ENCODE measurements at places on chromosomes 6 and 20. TPM values are rescaled to one million over a fixed set of nuclear protein-coding genes. Genes with fewer than 3 reads are reported as not detected.

Gene SLCO4A1
- 12.3 TPM for total RNA-seq

DNA sequence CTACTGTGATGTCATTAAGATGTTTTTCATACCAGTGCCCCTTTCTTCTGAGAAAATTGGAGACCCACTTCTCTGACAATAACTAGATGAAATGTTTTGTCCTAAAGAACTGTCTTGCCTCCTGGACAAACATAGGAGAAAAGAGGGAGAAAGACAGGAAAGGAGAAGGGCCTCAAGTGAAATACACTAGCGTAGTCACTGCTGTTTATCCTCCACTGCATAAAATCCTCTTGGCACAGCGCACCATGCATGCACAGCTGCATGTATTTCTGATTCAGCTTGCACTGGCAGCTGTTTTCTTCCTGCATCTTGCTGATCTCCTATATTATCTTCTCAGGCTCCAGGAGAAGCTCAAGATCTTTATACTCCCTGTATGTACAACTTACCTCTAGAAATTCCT lies 158.0 kb upstream of the BMP5 start:
- DNase-seq: no peak

- no peak for DNase-seq
Observed at GRCh38 chr6:156191895-156192294, 585.3 kb upstream of the ARID1B start.

GRCh38 chr6:282867-283416 lies 9.3 kb upstream of the DUSP22 start:
- no peak for DNase-seq

DNA sequence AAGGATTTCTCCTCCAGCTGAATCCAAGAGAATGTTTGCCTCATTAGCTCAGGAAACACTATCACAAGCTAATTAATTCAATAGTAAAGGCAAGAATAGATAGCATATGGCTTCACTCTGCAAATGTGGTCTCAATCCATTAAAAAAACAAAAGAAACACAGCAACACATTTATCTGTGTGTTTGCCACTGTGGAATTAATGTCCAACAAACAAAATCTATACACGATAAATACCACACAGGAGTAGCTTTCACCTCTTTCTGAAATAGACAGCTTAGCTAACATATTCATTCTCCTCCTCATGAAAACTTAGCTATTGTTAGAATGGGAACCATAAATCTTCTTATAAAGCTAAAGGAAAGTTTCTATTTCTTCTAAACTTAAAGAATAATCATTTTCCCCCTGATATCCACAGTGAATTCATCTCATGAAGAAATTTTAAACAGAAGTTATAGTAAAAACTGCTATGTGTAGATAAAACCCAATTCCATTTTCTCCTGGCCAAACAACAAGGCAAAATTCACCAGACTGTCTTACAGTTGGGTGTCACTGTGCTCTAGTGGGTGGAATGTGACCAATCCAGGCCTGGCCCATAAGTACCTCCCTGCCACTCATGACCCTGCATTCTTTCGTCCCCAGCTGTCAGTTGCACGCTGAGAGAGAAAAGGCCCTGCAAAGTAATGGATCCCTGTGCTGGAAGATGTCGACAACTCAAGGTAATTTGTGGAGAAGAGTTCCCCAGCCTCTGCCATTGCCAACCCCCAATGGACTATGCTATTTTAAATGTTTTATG lies 92.9 kb upstream of the NRSN1 start:
- DNase-seq: no peak

- no peak for DNase-seq
Observed at GRCh38 chr6:22236626-22237414, 60.0 kb downstream of the PRL start.

- DNase-seq: no peak
Observed at GRCh38 chr20:57867181-57867803, 157.5 kb upstream of the PMEPA1 start.

DNA sequence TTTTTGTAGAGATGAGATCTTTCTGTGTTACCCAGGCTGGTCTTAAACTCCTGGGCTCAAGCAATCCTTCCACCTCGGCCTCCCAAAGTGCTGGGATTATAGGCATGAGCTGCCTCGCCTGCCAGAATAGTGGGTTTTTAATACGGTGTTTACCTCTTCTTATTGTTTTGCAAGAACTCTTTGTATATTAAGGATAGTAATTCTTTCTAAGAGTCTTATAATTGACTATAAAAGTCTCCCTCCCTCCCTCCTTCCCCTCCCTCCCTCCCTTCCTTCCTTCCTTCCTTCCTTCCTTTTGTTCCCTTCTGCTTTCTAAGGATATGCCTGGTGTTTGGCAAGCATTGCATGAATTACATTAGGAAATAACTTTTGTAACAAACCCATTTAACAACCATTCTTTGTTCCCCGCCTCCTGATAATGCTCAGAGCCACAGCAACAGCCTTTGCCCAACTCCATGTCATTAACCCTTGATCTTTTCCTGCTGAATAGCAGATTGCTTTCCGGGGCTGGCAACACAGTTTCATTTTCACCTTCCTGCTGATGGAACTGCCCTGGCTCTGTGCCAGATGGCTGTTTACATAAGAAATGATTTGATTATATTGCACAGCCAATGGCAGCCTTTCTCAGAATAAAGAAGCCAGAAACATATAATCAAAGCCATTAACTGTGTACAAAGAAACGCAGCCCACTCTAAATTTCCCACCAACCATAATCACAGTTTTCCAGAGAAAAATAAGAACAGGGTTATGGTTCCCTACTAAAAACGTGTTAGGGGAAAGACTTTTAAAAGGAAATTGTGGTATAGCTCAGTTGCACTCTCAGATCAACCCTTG lies 143.7 kb upstream of the PTPN1 start:
- DNase-seq: peak; percentile 70

Gene PRL
- not detected for total RNA-seq

All from prostate gland (tissue), 2 donors.